ENCODE measurements at places on chromosomes 3 and 15.

DNA sequence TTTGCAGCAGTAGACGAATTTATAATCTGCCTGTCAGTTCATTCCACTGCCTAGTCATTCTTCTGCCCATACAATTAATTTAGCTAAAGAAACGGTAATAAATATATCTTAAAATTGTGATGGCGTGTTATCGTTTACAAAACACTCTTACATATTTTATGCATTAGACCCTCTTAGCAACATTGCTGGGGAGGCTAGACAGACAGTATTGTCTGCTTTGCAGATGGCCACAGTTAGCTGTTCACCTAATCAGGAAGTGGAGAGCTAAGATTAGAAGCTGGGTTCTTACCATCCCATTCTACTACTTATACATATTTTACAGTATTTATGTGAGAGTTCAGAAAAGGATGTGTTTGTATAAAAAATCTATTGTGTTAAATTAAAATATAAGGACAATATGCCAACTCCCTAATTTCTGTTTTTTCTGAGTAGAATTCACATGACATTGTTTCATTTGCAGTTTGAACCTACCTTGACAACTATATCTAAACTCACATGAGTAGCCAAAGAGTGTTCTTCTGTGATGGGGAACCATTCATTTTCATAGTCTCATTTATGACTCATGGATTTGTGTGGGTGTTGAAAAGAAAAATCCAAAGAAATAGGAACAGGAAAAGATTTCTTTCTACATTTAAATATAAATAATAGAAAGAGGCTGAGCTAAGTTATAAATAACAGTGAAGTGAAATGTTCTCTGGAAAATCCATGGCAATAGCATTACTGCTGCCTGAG, 41.7 kb upstream of the C3orf80 start:
- DNase-seq = no peak

- DNase-seq = no peak
Observed at GRCh38 chr3:150371741-150372254, 36.3 kb upstream of the TSC22D2 start.

- DNase-seq = no peak
Observed at GRCh38 chr3:197493049-197493448, 62.7 kb downstream of the BDH1 start.

- no peak for DNase-seq
Observed at GRCh38 chr3:181718987-181719911, 7.5 kb downstream of the SOX2 start.

DNA sequence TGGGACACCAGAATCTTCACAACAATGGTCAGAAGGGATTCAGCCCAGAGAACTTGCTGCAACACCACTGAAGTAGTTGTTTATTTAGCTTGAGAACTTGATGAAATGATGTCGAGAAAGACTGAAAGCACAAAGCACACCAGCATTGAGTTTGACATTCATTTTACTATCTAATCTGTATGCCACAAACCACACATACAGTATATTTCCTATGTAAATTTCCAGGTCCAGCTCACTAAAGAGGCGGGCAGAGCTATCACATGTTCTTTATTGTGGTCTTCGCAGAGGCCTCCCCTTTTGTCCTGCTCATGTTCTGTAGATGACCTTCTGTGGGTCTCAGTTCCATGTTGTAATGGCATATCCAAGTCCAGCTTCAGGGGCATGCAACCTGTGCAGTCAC, 10.4 kb upstream of the FMN1 start:
- DNase-seq = no peak

DNA sequence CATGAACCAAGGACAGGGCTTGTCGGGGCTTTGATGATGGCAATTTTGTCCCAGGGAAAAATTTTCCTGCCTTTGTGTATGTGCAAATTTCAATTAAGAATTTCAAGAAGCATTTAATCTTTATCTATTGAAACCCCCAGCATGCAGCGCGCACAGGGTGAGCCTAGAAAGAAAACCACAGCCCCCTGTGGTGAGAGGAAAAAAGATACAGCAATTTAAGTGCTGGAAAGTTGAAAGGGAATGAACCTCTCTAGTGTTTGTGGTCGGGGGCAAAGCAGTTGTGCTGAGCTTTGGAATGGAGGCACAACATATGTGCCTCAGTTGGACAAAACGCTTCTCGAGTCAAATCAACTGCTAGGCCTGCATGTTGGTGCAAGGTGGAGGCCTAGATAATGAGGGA, 111.8 kb upstream of the C15orf61 start:
- no peak for DNase-seq
